ENCODE measurements at places on chromosomes 12 and 14. TPM values are rescaled to one million over a fixed set of nuclear protein-coding genes. Genes with fewer than 3 reads are reported as not detected.

GRCh38 chr14:102471921-102472790 is 37.4 kb downstream of the ANKRD9 start:
- DNase-seq: no peak

DNA sequence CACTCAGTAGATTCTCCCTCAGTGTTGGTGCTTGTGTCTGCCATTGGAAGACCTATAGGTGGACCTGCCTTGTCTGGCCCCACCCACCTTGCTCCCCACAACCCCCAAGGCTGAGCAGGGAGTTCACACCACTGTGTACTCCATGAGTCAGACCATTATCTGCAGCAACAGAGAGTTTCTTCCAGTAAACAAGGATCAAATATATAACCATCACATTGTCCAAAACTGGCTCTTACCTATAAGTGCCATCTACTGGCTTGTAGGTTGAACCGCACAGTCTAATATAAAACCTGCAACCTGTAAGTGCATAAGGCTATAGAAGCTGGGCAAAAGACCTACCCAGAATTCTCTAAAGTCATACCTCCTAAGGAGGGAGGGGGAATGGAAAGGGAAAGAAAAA is 7.9 kb downstream of the TAS2R13 start:
- no peak for DNase-seq

NTF3 gene
- not detected for total RNA-seq

RTL1 gene
- total RNA-seq: not detected

CDKL1 gene
- 4.9 TPM for total RNA-seq

GRCh38 chr12:110798461-110798860 is 48.3 kb upstream of the CCDC63 start:
- no peak for DNase-seq

GRCh38 chr14:100105357-100106169 is 40.3 kb downstream of the EVL start:
- DNase-seq: peak; percentile 48

GRCh38 chr14:23103581-23103980 is 1.2 kb downstream of the CIROP start:
- no peak for DNase-seq

DNA sequence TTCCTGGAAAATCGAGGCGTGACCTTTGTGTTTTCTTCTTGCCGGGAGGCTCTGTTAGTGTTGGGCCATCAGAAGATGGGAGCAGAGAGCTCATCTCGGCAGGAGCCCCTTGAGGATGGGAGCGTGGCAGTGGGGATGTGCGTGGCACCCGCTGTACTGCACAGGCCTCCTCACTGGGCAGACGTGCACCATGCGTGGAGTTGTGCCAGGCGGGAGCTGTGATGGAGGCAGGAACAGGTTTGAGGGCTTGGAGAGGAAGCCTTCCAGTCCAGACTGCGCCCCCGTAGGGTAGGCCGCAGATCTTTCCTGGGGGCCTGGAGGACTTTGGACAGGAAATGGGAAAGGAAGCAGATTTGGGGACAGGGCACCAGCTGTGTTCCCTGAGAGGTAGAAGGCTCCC is 197.5 kb downstream of the TSPAN9 start:
- DNase-seq: no peak

DNA sequence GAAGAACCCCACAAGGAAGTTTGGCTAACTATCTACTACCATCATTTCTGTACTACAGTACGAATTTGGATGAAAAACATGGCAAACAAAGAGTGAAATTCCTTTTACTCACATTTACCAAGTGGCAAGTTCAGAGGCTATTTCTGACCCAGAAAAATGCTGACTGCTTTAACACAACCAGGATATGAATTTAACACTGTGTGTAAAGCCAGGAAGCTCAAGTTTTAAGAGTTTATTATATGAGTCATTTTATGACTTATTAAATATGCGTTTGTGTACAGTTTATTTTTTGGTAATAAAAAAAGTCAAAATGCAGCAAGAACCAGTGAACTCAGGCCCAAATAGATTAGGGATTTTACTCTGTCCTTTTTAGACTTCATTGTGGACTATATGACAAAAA is 58.4 kb upstream of the STAC3 start:
- no peak for DNase-seq

DNA sequence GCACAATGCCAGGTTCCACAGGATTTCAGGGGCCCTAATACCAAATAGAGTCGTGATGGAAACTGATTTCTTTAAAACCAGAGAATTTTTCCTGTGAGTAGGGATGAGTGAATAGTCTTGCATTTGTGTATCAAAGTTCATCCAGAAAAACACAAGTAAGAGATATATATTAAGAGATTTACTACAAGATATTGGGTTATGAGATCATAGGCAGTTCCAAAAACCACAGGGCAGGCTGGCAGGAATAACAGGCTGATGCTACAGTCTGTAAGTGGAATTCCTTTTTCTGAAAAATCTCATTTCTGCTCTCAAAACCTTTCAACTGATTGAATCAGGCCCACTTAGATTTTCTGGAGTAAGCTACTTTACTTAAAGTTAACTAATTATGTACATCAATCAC is 1756.2 kb upstream of the SEL1L start:
- no peak for DNase-seq

MYF6 gene
- total RNA-seq: not detected

CLEC4D gene
- not detected for total RNA-seq

AP5M1 gene
- 42.3 TPM for total RNA-seq

DNA sequence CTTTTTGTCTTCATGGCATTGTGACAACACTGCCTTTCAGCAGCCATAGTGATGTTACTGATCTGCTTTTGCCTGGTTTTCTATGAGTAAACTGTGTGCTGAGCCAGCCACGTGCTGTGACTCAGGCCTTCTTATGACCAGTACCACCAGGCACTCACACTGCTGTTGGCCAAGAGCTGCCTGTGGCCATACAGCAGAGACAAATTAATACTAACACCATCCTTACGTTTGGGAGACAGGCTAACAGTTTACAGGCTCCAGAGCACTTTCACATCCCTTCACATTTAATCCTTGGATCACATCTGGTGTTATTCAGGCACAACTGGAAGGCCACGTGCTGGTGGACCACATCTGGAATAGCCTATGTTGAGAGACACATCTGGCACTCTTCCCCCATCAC is 377.9 kb downstream of the CCDC91 start:
- DNase-seq: no peak

DNA sequence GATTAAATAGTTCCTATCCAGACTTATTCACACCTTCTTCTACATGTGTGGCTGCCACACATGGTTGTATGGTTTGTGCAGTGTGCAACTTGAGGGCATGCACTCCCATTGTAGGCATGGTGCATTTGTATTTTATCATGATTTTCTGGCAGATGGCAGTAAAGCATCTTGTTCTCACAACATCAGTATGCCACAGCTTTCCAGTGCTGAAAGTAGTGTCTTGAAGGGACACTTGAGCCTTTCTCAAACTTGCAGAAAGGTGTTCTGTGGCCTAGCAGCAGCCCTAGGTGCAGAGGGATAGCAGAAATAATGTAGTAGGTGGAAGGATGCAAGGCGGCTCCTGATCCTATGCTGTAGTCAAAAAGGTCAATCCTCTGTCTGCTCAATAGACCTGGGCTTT is 72.9 kb downstream of the LMNTD1 start:
- no peak for DNase-seq

- DNase-seq: no peak
Measured at GRCh38 chr12:51837286-51837685, 11.2 kb downstream of the FIGNL2 start.

- DNase-seq: peak; percentile 82
Measured at GRCh38 chr12:6943389-6943721, 261 bp upstream of the RNU7-1 start.

RPL10L gene
- total RNA-seq: not detected

- DNase-seq: no peak
Measured at GRCh38 chr14:103930051-103930604, 1.9 kb downstream of the TDRD9 start.

CKB gene
- 2.0 TPM for total RNA-seq

GRCh38 chr14:50399251-50400032 is 2.8 kb upstream of the CDKL1 start:
- DNase-seq: no peak

- DNase-seq: no peak
Measured at GRCh38 chr12:108531929-108532848, 17.1 kb downstream of the FICD start.

NUAK1 gene
- total RNA-seq: 0.08 TPM

- no peak for DNase-seq
Measured at GRCh38 chr14:100862277-100862676, 36.4 kb downstream of the MEG3 start.

PTGER2 gene
- total RNA-seq: 2.7 TPM

GALNT4 gene
- 6.7 TPM for total RNA-seq

DNA sequence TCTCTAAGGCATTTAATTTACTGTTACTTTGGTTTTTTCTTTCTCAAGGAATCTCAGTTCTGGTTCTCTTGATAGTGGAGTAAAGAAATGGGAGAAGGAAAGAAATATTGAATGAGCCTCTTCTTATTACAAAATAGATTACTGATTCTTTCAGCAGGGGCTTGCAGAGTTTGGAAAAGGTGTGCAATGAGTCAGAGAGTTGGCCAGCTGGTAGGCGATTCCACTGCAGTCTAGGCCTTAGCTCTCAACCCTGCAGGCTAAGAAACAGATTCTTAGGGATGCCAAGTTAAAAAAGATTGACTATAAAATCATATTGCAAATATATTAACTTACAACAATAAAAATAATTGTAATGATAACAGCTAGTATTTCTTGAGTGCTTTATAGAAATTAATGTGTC is 25.8 kb downstream of the NR1H4 start:
- no peak for DNase-seq

DNA sequence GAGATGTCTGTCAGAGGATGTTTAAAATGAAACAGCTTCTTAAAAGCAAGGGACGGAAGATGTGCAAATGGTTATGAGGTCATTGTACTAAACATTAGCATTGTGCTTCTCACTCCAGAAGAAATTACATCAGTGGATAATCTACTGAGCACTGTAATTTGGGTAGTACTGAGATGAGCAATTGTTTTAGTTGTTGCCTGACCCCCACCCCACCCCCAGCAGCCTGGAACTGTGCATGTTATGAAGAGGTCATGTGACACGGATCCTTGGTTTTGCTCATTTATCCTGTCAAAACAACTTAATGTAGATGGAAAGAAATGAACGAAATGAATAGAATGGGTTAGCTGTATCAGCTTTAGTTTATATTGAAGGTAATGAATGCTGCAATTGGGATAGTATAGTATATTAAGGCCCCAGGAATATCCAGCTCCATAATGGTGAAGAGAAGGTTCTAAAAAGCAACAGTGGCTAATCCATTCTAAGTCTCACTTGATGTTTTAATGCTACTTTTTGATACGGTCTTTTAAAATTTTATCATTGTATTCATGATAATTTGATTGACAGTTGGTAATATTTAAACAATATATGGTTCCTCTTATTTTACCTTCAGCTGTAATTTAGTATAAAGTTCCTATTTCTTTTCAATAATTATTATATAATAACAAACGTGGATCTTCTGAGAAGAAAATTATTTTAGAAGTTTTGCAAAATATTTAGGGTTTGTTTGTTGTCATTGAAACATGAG is 58.5 kb downstream of the WNK1 start:
- no peak for DNase-seq

CMKLR1 gene
- 8.8 TPM for total RNA-seq

ATL1 gene
- 1.4 TPM for total RNA-seq

DNA sequence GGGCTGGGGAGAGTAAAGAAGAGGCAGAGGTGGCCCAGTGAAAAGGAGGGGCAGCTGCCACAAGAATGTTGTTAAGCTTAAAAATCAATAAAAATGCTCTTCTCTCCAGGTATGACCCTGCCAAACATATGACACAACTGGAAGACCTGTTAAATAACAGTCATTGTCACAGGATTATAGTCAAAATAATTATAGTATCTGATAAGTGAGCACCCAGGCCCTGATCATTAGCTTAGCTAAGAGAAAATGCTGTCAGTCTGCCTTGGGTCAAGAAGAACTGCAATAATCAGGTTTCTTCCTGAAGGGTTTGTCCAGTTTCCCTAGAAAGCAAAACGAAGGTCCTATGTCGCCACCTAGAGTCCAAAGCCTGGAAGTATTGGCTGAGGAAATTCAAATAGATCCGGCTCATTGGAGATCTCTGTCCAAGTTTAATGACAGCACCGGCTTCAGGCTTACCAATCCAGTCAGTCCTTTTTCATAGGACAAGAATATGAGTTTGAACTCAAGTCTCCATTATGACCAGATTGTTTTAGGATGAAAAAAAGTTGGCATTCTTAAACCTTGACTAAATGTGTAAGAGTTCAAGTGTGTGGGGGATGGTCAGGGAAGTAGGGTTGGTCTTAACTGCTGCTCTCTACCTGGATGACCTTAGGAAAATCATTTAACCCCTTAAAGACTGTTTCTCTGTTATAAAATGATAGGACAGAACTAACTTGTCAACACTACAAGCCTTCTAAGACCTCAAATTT is 22.5 kb upstream of the NKX2-8 start:
- DNase-seq: peak; percentile 4

DNA sequence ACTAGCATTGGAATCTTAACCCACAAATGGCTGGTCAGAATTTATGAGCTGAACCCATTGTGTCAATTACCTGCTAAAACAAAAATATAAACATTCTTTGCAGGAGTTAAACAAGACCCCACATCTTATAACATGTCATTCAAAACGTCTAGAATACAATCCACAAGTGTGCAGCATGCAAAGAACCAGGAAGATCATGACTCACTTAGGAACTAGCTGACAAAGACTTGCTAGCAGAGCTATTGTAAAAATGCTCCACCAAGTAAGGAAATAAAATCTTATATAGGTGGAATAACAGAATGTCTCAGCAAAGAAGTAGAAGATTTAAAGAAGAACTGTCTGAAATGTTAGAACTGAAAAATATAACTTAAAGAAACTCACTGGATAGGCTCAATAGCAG is 26.5 kb upstream of the POC1B start:
- DNase-seq: no peak

DDX54 gene
- total RNA-seq: 81.1 TPM

VRTN gene
- not detected for total RNA-seq

DNA sequence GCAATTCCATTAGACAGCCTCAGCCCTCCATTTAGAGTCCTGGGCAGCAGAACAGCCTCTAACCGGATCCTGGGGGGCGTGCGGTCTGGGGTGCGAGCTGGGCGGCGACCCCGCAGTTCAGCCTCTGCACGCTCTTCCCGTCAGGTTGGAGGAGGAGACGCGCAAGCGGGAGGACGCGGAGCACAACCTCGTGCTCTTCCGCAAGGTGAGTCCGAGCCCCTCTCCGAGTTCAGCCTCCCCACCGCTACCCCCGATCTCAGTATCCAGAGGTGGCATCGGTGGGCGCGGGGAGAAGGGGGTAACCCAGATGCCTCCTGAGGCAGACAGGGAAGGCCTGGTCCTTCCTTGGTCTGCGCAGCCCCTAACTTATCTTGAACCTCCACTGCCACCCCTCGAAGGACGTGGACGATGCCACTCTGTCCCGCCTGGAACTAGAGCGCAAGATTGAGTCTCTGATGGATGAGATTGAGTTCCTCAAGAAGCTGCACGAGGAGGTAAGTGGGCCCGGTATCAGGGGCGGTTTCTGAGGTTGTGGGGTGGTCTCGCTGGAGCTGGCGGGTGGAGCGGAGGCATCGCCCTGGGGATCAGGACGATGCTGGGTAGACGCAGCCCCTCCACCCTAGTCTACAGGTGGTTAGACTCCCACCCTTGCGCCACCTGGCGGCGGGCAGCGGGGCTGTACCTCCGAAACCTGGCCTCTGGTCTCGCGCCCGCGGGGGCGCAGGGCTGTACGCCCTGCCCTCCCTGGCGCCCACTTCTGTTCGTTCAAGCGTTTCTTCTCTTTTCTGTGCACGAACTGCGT is 1.3 kb downstream of the PRPH start:
- peak; percentile 53 for DNase-seq

- no peak for DNase-seq
Measured at GRCh38 chr14:74141703-74142102, 56.9 kb downstream of the LIN52 start.
